ENCODE measurements at places on chromosomes 5 and 9. TPM values are rescaled to one million over a fixed set of nuclear protein-coding genes. Genes with fewer than 3 reads are reported as not detected.
A peak's percentile ranks its signal among the peaks of the same experiment; 100 is the strongest.

Gene MINAR2
- total RNA-seq = not detected

Gene SELENOP
- 4.5 TPM for total RNA-seq

Gene CDO1
- not detected for total RNA-seq

Gene OR2V2
- not detected for total RNA-seq

Gene TLR4
- total RNA-seq = 0.22 TPM

- DNase-seq = no peak
Observed at GRCh38 chr5:131252824-131253171, 11.1 kb upstream of the CDC42SE2 start.

GRCh38 chr9:21833090-21833801 is 30.8 kb downstream of the MTAP start:
- DNase-seq = no peak

DNA sequence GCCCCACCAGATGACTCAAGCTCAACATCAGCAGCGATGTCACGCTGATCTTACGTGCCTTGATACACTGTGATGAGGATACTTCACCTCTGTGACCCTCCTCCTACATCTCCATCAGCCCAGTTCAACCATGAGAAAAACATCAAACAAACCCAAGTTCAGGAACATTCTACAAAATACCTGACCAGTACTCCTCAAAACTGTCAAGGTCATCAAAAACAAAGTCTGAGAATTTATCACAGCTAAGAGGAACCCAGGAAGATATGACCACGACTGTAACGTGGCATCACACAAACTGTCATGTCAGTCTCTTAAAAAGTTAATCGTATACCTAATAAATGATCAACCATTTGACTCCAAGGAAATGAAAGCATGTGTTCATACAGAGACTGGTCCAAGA is 90.8 kb downstream of the COL23A1 start:
- DNase-seq = no peak

DNA sequence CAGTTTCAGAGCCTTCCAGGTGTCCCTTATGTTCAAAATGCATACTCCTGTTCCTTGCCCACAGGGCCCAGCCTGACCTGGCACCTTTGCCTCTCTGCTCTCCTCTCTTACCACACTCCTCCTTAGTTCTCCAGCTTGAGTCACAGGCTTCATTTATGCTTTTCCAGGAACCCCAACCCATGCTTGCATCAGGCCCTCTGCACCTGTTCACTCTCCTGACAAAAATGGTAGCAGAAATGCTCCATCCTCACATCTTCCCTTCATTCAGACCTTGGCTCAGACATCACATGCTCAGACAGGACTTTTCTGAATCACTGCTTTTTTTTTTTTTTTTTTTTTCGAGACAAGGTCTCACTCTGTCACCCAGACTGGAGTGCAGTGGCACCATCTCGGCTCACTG is 15.1 kb upstream of the RNF145 start:
- no peak for DNase-seq

GRCh38 chr5:41852293-41852692 is 17.9 kb downstream of the OXCT1 start:
- no peak for DNase-seq

- DNase-seq = no peak
Observed at GRCh38 chr5:14879937-14880589, 8.5 kb upstream of the ANKH start.

- no peak for DNase-seq
Observed at GRCh38 chr9:136679431-136679941, 7.8 kb downstream of the AGPAT2 start.

- DNase-seq = no peak
Observed at GRCh38 chr5:14913096-14913495, 41.5 kb upstream of the ANKH start.

GRCh38 chr9:128185979-128186965 is 5.1 kb downstream of the CIZ1 start:
- DNase-seq = no peak

DNA sequence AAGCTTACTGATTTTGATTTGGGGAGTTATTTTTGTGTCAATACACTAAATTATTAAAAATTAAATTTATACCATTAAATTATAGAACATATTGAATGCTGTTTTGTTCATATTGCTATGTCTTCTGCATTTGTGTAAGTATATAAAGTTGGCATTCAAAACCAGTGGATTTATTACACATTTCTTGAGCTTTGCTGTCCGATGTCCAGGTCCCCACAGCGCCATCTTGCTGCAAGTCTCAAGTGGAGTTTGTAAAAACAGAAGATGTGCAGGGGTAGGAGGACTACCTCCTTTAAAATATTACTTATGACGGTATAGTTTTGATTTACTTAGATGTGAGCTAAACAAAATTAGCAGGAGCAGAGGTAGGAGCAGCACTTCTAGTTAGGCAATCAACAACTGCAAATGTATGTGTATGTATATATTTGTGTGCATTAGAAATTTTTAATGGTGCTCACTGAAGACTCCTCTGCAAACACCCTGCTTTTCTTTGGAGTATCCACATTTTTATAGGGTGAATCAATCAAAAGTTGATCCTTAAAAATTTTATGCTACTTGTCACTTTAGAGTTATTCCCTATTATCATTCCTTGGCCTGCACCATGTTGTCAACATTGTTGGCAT is 37.4 kb downstream of the CPEB4 start:
- DNase-seq = peak; percentile 47

All from NCI-H460 (cell line).